Left ventricle myocardium inferior (tissue), 1 donor: ENCODE measurements at places on chromosomes 6 and 20.

- DNase-seq: no peak
Observed at GRCh38 chr6:37463110-37463509, 30.1 kb downstream of the CMTR1 start.

DNA sequence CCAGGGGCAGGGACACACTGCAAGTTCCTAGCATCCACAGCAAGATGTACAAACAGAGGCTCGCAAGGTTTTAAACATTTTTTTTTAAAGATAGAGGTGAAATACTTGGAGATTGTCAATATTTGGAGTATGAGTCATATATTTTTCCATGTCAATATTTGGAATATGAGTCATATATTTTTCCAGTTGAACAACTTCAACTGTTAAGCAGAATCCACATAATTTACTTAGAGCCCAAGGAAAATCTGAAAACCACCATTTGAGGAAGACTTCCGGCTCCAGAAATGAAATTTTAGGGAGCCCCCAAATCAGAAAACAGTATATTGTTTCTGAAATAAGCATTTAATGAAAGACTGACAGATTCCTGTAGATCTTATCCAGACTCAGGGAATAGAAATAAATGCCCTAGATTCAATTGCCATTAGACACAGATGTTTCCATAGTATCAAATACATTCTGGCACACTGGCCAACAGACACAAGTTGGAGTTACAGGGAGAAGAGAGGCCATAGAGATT lies 51.6 kb upstream of the FAM184A start:
- DNase-seq: no peak

DNA sequence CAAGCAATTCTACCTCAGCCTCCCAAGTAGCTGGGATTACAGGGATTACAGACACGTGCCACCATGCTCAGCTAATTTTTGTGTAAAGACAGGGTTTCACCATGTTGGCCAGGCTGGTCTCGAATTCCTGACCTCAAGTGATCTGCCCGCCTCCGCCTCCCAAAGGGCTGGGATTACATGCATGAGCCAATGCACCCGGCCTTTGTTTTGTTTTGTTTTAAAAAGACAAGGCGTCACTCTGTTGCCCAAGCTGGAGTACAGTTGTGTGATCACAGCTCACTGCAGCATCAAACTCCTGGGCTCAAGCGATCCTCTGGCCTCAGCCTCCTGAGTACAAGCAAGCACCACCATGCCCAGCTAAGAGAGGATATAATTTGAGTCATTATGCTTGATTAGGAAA lies 5.4 kb downstream of the SERINC3 start:
- no peak for DNase-seq

GRCh38 chr6:40671694-40672050 lies 84.5 kb upstream of the LRFN2 start:
- DNase-seq: no peak

- DNase-seq: no peak
Observed at GRCh38 chr20:10076126-10077080, 41.6 kb downstream of the ANKEF1 start.

DNA sequence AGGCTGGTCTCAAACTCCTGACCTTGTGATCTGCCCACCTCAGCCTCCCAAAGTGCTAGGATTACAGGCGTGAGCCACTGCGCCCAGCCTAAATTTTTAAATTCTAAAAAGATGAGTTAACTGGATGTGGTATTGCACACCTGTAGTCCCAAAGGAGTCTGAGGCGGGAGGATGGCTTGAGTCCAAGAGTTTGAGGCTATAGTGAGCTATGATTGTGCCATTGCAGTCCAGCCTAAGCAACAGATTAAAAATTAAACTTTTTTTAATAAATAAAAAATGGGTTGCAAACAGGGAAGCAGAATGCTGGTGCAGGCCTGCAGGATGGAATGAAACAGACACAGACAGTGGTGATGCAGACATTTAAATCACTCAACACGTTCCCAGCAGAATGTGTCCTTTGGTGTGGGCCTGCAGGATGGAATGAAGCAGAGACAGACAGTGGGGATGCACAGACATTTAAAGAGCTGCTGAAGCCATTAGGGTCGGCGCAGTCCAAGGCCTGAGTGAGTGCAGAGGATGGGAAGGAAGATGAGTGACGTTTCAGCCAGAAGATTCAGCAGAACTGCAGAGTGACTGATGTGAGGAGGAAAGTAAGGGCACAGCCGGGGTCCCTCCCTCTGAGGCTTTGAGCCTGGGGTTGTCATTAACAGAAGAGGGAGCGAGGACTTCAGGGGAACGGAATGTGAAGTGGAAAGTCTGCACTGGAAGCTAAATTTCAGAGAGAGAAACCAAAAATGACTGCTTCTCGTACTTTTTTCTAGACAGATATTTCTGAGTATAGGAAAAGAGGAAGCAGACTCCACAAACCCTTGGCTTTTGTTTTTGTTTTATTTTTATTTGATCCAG lies 117.5 kb downstream of the RIN2 start:
- DNase-seq: peak; percentile 29

GRCh38 chr6:56911847-56912246 lies 43.1 kb upstream of the BEND6 start:
- DNase-seq: no peak

- DNase-seq: no peak
Observed at GRCh38 chr20:32839982-32840285, 18.8 kb upstream of the EFCAB8 start.

DNA sequence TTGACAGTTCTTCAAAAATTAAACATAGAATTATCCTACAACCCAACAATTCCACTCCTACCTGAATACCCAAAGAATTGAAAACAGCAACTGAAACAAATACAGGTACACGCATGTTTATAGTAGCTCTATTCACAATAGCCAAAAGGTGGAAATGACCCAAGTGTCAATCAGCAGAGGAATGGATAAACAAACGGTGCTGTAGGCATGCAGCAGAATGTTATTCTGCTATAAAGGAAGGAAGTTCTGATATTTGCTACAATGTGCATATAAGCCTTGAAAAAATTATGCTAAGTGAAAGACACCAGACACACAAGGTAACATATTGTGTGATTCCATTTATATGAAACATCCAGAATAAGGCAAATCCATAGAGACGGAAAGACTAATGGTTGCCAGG lies 38.5 kb upstream of the PRELID3B start:
- DNase-seq: no peak

DNA sequence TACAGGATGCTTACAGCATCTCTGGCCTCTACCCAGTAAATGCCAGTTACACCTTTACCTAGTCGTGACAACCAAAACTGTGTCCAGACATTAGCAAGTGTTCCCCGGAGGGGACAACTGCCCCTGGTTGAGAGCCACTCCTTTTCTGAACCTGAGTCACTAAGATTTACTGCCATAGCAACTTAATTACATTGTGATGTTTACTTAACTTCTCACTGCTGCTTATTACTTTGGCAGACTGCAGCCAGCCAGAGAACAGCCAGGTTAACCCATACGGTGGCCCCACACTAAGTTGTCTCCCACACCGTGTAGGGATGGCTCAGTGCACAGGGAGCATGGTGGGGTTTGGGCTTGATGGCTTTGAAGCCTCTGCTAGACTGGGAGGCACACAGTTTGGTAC lies 204.7 kb upstream of the SULF2 start:
- DNase-seq: no peak

DNA sequence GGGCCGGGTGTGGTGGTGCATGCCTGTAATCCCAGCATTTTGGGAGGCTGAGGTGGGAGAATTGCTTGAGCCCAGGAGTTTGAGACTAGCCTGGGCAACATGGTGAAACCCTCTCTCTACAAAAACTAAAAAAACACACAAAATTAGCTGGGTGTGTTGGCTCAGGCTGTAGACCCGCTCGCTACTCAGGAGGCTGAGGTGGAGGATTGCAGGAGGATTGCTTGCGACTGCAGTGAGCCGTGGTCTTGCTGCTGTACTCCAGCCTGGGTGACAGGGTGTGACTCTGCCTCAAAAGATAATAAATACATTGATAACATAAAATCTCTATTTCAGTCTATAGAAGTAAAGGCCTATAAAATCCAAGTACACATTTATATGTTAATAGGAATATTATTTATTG lies 49.3 kb downstream of the SLC17A5 start:
- no peak for DNase-seq

DNA sequence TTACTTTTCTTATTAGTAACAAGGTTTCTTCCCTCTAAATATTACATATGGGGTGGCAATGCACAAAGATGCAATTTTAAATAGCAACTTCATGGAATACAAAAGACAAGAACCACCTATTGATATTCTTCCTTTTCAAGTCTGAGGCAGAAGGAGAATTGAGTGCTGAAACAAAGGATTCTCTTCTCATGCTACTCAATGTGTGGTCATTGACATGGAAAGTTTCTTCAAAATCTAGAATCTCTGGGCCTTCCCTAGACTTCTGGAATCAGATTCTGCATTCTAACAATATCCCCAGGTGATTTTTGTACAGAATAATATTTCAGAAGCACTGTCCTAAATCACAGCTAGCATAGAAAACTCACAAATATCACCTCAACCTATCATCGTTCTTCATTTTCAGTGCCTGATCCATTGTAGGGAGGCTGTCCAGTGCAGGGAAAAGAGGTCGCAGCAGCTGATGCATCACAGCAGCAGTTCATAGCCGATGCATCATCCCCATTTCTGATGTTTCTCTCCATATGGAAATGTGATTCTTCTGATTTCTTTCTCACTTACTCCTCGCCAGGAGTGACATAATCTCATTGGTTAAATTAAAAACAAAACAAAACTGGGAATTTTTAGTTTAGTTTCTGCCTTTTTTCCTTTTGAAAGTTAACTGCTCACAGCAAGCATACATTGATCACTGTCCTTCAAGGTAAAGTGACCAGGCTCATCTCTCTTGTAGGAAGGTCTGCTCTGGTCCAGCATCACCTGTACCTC lies 139.5 kb upstream of the FAM83B start:
- DNase-seq: no peak

DNA sequence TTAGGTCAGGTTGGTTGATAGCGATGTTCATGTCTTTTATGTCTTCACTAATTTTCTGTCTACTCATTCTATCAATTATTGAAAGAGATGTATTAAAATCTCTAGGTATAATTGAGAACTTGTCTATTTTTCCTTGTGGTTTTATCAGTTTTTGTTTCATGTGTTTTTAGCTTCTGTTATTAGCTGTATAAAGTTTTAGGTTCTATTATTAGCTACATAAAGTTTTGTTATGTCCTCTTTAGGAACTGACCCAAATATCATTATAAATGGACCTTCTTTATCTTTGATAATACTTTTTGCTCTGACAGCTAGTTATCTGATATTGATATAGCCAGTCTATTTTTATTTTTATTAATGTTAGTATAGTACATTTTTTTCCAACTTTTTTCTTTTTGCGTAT lies 92.4 kb upstream of the TMEM170B start:
- no peak for DNase-seq

DNA sequence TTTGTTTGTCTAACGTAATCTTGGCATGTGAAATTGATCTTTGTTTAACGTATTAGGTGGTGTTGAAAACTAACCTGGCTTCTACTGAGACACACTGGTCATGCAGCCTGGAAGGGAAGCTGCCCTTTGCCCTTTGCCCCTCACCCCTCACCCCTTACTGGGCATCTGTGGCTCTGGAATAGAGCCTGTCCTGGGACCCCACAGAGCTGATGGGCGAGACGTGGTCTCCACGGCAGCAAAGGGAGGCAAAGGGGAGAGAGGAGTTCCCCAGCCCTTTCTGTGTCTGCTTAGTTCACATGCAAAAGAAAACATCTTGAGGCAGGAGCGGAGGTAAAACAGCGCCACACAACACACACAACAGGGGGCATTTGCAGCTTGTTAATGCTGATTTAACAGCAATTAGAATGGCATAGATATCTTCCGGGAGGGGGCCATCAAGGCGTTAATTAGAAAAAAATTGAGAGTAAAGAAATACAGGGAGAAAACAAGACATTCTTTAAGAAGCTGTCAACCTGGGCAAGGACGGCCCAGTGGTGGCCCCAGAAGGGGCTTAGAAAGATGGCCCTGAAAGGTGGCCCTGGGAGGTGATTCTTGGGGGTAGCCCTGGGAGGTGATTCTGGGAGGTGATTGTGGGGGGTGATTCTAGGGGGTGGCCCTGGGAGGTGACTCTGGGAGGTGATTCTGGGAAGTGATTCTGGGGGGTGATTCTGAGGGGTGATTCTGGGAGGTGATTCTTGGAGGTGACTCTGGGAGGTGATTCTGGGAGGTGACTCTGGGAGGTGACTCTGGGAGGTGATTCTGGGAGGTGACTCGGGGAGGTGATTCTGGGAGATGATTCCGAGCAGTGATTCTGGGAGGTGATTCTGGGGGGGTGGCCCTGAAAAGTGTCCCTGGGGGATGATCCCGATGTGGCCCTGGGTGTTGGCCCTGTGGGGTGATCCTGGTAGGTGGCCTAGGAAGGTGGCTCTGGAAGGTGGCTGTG lies 44.5 kb upstream of the DACT2 start:
- no peak for DNase-seq

GRCh38 chr20:9137001-9137400 lies 68.1 kb downstream of the PLCB4 start:
- no peak for DNase-seq

DNA sequence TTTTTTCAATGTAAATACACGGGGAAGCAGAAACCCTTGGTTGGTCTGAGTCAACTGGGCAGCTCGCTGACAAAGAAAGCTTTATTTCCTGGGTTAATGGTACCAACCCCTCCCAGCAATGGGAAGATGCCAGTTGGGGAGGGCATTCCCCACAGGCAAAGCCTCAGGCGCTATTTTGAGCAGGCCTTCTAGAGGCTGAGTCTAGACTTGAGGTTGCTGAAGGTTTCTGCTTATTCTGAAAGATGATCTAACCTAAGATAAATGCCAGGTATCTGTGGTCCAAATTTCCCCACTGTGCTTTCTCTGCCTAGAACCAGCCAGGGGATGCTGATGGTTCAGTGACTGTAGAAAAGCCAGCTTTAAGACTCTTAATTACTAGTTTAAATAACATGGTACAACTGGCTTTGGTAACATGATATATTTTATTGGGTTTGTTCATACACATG lies 172.5 kb upstream of the JARID2 start:
- no peak for DNase-seq

DNA sequence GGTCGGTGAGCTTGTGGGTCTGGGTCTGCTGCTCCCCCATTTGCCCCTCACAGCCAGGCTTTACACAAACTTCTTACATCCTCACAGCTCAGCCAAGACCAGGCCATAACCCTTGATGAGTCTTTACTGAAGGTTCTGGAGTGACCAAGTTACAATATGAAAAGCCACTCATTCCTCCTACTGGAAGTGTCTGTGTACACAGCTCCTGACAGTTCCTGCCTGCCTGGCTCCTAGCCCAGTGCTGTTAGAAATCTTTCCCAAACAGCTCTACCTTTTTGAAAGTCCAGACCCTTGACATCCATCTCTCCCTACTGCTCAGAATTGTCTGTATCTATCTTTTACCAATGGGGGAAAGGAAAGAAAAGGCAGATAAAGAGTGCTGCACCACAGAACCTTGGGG lies 106.9 kb downstream of the PAX1 start:
- DNase-seq: no peak

- no peak for DNase-seq
Observed at GRCh38 chr6:154829970-154830369, 96.8 kb downstream of the SCAF8 start.
